ENCODE measurements at places on chromosomes 7 and 10.
A peak's percentile ranks its signal among the peaks of the same experiment; 100 is the strongest.

DNA sequence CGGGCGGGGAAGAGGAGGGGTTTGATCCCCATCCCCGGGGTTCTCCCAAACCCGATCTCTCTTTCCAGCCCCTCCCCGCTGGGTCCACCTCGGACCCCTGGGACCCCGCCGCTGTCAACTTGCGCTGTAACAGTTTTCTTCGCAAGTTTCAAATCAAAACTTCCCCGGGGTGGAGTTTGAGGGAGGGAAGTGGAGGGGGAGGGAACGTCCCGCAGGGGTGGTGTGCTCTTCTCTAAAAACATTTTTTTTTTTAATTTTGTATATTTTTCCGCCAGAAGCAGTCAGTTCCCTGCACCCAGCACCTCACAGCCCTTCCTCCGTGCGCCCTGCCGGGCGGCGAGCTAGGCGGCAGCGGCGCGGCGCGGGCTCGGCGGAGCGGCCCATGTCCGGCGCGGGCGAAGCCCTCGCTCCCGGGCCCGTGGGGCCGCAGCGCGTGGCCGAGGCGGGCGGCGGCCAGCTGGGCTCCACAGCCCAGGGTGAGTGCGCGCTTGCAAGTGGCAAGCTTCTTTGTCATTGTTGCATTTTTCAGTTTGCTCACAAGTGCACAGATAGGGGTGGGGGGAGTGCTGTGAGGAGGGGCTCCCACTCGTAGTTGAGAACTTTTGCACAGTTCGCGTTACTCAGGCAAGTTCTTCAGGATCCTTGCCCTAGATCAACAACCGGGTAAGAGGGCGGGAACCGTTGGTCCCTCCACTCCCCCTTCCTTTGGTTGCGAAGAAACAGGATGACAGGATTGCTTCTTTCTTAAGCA, 933 bp downstream of the MDFIC start:
- peak; percentile 54 for DNase-seq

- DNase-seq = no peak
Observed at GRCh38 chr10:77305650-77306632, 331.7 kb downstream of the KCNMA1 start.

GRCh38 chr10:110861930-110862649, 9.6 kb upstream of the PDCD4 start:
- no peak for DNase-seq

GRCh38 chr10:104613406-104613805, 27.7 kb upstream of the SORCS3 start:
- no peak for DNase-seq

DNA sequence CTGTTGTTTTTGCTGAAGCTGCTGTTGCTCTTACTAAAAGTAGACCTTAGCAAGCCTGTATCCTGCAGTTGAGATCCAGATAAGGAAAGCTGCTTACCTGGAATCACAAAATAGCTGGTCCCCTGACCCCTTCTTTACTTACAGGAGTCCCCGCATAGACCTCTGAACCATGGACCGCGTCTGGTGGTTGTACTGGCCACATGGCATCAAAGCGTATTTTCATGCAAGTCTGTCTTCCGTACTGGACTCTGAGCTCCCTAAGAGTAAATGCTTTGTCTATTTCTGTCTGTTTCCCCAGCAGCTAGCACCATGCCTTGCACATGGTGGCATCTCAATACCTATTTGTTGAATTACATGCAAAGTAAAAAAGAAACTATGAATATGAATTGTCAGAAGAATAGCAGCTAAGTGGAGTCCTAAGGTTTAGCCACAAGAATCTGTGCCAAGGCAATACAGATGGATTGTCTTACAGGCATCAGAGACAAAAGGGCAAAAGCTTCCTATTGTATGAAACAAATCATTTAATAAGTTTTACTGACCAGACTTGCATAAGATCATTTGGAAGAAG, 159.2 kb downstream of the PAXIP1 start:
- no peak for DNase-seq

DNA sequence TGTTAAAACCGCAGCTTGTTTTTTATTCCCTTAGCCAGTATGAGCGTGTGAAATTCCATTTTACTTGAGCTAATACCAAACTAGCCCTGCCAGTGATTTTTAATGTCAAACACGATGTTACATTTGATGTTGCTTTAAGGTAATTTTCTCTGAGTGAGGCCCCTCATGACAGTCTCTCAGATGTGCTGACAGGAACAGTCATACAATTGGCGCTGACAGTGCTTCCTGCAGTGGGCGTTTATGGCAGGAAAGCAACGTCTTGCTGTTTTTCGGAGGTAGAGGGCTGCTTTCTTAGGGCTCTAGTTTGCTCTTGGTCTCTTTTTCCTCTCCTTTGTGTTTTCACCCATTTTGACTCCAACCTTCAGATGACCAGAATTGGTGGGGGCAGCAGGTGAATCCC, 19.3 kb downstream of the PON1 start:
- no peak for DNase-seq

GRCh38 chr7:106216923-106217542, 67.8 kb downstream of the NAMPT start:
- no peak for DNase-seq

DNA sequence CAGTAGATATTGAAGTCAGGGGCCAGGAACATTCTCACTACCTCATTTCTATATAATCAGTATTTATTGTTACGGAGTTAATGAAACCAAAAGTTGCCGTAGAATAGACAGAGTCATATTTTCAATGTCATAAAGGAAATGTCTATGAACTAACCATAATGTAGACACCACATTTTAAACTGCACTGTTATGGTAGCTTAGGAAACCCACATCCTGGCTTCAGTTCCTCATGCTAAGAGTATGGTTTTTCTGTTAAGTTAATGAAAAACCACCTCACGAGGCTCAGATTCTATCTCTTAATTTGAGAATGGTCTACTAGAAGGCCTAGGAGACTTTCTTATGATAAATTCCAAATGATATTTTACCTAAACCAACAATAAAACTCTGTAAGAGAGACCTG, 166.5 kb downstream of the TMEM26 start:
- no peak for DNase-seq

DNA sequence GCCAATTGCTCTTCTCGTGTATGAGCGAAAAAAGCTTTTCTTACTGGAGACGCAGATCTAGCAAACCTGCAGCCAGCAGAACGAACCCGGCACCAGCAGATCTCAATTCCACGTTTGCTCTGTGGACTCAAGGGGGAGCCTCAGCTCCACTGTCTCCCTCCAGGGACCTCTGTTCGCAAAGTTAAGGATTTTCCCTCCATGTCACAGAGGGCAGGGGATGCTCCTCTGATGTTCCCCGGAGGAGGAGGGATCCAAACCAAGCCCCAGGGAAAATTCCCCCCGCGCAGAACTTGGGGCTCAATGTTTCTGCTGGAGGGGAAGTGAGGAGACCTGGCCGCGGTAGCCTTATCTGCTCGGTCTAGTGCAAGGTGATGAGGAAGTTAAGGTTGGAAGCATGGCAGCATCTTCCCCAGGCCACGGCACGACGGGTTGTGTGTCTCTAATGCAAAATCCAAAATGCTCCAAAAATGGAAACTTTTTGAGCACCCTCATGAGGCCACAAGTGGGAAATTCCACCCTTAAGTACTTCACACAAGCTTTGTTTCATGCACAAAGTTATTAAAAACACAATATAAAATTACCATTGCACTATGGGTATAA, 9.0 kb downstream of the IQCE start:
- no peak for DNase-seq

DNA sequence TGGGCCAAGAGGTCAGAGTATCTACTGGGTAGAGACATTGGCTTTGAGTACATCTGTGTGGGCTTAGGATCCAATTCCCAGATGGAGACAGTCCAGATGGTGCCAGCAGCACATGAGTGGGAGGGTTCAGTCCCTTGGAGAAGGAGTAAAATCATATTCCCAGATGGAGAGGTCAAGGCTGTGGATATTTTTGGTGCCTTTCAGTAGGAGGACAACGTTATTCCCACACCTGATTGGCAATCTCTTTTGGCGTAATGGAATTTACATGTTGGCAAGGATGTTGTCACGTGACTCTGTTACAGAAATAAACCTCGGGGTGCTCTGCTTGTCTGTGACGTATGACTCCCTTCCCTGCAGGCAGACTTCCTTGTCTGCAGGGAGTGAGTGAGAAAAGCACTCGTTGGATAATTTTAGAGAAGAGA, 27.6 kb downstream of the NPS start:
- DNase-seq = no peak

DNA sequence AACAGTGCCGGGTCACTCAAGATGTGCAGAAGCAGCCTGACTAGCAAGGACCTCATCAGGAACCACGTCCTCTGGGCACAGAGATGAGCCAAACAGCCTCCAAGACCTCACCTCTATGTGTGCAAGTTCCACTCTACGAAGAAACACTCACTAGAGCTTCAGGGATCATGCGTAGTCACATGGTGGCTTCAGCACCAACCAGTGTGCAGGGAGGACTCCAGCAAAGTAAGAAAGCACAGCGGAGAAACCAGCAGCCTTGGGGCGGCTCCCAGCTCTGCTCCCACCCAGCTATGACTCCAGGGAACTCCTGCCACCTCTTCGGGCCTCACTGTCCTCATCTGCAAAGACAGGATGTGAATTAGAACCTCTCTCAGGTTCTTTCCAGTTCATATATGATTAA, 58.2 kb downstream of the SLIT1 start:
- DNase-seq = no peak

GRCh38 chr7:31896925-31897324, 173.3 kb downstream of the PDE1C start:
- DNase-seq = no peak

- DNase-seq = no peak
Observed at GRCh38 chr7:92340016-92340415, 94.2 kb downstream of the ANKIB1 start.

DNA sequence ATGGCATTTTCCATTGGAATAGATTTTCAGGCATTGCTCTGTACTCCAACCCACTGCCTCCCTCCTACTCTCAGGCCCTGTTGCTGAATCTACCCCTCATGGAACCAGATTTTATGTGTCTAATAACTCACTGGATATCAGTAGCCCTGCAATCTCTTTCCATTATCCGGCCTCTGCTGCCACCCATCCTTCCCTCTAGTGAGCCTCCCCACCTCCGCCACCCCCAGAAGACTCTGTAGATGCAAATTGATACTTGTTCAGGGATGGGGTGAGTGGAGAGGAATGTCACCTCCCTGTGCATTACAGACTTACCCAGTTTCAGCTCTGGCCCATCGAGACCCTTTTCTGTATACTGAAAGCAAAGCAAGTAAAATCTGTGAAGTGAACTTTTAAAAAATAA, 52.3 kb upstream of the PHYHIPL start:
- DNase-seq = no peak

DNA sequence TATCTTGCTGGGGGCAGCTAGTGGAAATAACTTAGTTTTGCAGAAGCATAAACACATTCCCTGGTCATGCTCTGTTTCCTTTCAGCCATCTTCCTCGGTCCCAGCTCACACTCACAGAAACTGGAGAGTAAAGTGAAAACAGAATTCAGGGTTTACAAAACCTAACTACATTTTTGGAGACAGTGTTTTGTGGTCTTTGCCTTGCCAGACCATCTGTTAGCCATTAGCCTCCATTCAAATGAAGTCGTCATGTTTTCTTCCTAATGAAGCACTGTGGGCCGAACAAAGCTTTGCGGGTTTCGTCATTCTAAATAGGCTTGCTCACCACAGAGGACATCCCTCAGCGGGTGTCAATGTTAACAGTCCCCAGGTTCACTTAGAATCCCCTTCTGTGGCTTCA, 214.6 kb upstream of the TMEM72 start:
- no peak for DNase-seq

DNA sequence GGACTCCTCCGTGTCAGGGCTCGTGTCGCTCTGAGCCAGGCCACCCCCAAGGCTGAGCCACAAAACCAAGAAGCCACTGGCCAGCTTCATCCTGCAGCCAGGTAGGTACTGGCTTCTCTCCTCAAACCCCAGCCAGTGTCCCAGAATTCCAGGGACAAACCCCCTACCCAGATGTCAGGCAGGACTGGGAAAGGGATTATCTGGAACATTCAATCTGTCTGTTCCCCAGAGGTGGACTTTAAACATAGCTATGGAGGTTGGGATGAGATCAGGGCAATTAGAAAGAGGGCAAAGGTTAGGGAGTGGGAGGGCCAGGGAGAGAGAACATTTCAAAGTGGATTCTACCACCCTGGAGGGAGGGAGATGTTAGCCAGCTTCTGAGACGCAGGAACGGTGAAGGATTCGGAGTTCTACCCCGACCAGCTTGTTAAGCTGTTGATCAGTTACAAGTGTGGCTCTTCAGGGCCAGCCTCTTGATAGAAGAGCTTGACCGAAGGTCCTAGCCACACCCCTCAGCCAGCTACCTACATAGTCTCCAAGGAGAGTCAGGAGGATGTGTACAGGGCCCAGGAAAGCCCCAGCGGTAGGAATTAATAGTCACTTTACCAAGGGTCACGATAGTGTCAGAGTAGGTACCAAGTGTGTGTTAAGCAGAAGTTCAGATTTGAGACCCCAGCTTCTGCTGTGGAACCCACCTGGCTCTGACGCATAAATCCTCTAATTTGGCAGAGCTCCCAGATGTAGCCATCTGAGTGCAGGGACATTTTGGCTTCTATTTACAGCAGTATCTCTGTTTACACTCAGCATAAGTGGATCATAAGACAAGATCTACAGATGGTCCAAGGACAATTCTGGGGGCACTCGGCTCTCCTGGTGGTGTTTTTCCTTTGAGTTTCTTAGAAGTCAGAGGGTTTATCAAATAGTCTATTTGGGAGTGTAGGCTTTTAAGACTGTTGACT, at the start of gene PLA2G12B:
PLA2G12B (minus strand) TSS at position 211 of the 959 bp plus-strand sequence; CDS start at position 90, 121 bp downstream.
- DNase-seq = no peak

GRCh38 chr7:41487229-41487940, 215.5 kb downstream of the INHBA start:
- no peak for DNase-seq

DNA sequence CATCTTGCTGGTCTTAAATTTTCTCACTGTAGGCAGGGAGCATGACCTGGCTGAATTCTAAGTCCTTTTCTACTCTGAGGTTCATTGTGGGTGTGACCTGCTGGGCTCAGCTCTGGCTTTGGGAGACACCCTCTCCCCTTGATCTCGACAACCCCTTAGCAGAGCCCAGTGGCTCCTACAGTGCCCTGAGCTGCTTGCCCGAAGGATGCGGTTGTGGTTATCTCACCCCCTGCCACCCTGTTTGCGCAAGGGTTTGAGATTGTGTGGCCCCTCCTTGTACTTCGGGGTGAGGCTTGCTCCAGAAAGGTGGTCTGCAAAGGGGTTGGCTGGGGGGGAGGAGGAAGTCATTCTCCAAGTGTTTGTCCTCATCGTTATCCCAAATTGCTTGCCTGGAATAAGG, 55.3 kb downstream of the TCF7L2 start:
- DNase-seq = no peak

- DNase-seq = no peak
Observed at GRCh38 chr7:17948526-17949238, 8.4 kb upstream of the SNX13 start.

- no peak for DNase-seq
Observed at GRCh38 chr10:13741438-13741837, 154.7 kb downstream of the PRPF18 start.
